ENCODE measurements at places on chromosomes 3 and 15. TPM values are rescaled to one million over a fixed set of nuclear protein-coding genes. Genes with fewer than 3 reads are reported as not detected.

The INSYN1 gene
- polyA plus RNA-seq: 3.7 TPM

The EXD1 gene
- polyA plus RNA-seq: 0.01 TPM

The KBTBD13 gene
- 0.04 TPM for polyA plus RNA-seq

DNA sequence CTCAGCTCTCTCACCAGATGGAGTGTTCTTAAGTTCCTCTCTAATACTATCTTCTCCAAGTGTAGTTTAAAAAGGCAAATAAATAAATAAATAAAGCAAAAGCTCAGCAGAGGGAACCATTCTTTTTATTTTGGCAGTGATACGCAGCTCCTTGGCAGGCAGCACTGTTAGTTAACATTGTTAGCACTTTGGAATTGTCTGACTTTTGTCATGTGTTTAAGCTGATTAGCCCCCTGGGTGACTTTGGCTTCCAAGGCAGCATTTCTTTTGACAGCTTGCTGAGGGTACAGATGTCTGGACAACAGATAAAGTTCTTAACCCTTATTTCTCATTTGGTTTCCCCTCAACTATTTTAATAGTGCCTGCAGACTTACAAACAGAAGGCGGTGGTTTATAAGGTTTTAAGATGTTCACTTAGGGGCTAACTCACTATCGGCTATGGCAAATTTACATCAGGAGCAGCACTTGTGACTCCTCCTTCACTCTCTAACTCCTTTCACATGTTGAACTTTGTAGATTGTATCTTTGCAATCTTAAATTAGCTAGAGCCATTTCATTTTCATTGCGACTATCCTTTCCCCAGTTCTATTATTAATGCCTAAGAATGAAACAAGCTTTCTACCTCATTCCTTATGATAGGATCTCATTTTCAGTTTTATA lies 213.4 kb downstream of the ZBBX start:
- DNase-seq: no peak

DNA sequence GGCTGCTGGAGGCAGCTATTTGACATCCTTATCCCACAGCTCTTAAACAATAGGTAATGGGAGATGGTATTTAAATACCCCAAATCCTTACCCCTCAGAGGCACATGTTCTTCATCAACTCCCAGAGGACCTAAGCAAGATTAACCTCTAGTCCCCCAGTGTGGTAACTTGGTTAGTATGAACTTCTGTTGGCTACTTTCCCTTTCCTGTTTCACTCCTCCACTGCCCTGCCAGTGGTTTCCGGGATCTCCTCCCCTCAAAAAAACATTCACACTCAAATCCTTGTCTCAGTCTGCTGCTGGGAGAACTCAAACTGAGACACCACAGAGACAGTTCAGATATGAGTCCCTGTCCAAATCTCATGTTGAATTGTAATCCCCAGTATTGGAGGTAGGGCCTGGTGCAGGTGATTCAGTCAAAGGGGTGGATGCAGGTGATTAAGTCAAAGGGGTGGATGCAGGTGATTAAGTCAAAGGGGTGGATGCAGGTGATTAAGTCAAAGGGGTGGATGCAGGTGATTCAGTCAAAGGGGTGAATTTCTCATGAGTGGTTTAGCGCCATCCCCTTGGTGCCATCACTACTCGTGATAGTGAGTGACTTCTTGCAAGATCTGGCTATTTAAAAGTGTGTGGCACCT lies 335.0 kb upstream of the CTNNB1 start:
- DNase-seq: no peak

GRCh38 chr3:32143849-32144757 lies 37.7 kb downstream of the GPD1L start:
- peak; percentile 67 for DNase-seq

The TMEM212 gene
- not detected for polyA plus RNA-seq

DNA sequence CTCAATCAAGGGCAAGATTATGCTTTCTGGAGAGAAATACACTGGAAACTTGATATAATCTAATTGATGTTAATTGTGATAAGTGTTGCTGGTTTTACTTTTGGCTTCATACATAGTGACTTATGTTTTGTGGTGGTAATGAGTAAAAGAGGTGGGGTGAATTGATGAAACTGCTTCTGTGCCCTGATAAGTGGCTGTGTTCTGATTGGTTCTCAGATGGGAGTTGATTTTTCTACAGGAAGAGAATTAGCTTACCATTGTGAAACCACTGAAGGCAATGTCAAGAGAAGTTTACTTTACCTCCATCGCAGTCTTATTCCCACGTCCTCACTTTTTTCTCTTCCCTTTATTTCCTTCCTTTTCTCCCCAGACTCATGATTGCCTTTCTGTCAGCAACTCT lies 23.8 kb downstream of the TMEM45A start:
- no peak for DNase-seq

The MYH15 gene
- 1.0 TPM for polyA plus RNA-seq

GRCh38 chr3:113151461-113152031 lies 59.8 kb upstream of the BOC start:
- peak; percentile 62 for DNase-seq

DNA sequence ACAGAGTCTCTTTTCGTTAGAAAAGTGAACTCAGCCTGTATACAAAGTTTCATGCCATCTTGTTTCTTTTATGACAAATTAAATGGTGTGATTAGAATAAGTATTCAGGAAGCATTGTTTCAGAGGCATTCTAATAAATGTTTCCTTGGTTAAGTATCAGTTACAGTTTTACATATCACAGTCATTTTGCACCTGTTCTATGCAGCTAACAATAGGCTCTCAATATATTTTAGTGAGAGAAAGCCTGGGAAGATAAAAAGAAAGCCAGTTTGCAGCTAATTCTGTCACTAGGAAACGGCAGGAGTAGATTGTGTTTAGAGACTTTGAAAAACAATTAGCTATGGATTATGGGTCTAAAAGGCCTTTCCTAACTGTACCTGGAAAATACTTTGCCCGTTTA lies 252.8 kb downstream of the ZIC1 start:
- no peak for DNase-seq

DNA sequence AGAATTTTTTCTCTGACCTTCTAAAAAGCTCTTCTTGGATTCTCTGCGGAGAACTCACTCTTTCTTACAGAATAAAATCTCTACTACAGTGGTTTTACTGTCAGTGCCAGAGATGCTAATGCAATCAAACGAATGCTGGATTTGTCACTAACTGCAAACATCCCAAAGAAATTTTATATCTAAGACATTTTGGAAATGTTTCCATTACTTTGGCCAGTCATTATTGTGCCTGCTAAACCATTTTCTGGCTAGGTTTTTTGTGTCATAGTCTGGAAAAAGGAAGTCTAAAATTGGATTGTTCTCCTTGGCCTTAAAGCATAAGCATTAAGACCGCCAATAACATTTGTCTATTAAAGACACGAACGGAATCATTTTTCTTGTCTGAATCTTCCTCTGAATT lies 54.0 kb downstream of the PLOD2 start:
- no peak for DNase-seq
